ENCODE measurements at places on chromosomes 1 and 21.

DNA sequence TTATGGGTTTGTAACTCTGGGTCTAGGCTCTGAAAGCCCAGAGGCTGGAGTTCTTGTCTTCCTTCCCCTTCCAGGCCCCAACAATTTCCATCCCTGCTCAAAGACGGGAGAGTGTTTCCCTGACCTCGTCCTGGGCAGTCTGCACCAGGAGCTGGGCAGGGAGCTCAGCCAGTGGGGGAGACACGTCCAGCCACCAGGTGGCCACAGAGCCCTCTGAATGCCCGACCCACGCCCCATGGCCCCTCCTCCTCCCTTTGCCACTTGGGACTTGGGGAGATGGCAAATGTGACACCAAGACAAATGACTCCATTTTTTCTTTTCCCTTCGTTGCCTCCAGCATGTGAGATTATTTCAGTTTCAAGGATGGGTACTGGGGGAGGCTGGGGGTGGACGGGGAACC is 159.9 kb upstream of the AJAP1 start:
- no peak for DNase-seq

GRCh38 chr1:117846674-117847425 is 82.6 kb downstream of the GDAP2 start:
- no peak for DNase-seq

DNA sequence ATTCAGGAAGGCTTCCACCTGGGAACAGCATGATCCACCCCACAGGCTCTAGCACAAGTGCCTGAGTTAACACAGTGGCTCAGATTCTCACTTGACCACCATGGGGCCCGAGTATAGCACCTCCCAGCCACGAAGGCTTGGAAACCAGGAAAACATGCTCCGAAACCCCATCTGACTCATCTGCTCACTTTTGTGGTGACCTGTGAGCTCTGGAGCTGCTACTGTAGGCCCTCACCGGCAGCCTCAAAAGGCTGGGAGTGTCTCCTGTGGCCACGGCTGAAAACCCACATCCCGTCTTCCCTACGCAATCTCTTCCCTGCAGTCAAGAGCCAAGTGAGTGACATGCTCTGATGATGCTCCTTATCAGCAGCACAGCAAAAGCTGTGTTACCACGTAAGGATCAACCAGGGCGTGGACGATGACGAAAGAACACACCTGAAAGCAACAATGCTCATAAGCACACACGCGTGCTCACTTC is 81.4 kb downstream of the TGFBR3 start:
- no peak for DNase-seq

DNA sequence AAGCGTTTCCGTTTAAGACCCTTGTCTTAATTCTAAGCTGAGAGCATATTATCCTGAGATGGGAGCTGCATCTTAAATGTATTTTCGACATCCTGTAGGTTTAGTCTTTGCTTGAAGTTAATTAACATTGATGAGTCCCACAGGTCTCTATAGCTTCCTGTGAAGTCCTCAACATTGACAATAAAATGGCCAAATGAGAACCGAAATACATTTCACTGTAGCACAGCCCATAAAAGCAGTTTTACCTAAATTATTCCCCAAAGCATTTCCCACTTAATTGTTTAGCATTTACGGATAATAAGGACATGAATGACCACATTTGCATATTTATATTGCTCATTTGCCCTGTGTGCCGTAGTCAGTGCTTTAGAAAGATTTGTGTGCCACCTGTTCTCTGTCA is 116.4 kb downstream of the CRB1 start:
- no peak for DNase-seq

DNA sequence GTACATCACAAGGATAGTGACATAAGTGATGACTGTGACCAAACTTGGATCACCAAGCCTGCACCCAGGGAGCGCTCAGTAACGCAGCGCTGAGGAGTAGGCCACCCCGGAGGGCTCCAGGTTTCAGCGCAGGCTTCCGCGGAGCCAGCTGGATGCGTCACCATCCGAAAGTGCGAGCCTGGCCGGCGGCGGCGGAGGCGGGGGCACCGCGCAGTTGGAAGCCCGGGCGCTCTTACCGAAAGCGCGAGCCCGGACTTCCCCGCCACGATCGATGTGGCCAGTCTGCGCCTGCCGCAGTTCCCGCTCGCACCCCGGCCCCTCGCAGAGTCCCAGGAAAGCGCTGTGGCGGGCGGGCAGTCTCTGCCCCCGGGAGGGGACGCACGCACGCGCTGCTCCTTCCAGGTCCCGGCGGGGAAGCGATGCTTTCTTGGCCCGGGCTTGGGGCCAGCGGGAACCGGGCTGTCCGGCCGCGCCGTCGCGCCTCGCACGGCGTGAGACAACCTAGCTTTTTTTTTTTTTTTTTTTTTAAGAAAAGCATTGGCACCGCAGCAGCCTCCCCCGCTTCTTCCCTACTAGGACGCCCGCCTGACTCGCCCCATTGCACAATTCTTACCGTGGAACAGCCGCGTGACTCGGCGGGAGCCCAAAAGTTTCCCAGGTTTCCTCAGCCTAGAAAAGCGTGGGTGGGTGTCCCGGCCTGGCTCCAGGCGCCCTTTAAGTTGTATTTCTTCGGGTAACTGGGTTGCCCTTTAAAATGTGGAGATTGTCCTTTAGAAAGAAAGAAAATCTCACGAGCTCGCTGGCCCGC is 36.4 kb upstream of the JAK1 start:
- peak; percentile 46 for DNase-seq

- DNase-seq: no peak
Measured at GRCh38 chr21:42463861-42464515, 32.0 kb downstream of the RSPH1 start.

GRCh38 chr1:43757343-43758053 is 50.2 kb downstream of the ST3GAL3 start:
- no peak for DNase-seq

GRCh38 chr1:201499795-201500669 is 6.9 kb downstream of the CSRP1 start:
- DNase-seq: no peak

DNA sequence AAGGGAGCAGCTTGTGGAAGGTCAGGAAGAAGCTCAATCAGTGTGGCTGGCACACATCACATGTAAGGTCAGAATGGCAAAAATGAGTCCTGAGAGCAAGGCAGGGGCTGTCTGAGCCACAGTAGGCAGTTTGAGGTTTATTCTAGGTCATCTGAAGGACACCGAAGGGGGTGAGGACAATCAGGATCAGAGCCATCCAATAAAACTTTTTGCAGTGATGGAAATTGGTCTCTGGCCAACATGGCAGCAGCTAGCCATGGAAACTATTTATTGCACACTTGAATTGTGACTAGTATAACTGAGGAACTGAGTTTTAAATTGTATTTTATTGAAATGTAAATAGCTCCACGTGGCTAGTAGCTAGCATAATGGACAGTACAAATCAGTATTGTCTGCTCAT is 97.0 kb upstream of the CACNA1E start:
- no peak for DNase-seq

DNA sequence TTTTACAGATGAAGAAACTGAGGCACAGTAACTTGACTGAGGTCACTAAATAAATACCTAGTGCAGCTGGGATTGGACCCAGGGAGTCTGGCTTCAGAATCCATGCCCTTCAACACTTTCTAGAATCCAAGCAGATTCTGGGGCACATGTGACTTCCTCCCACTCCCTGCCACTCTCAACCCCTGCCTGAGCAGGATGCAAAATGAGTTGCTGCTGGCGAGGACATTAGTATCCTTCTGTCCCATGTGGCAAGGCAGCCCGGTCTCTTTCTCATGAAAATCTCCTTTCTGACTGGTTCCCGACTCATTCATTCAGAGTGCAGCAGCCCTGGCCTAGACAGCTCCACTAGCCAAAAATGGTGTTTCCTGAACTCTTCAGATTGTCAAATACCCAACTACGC is 28.4 kb downstream of the TNNT2 start:
- no peak for DNase-seq

- no peak for DNase-seq
Measured at GRCh38 chr1:67224856-67225255, 58.6 kb downstream of the IL23R start.

GRCh38 chr21:27532076-27532475 is 565.2 kb upstream of the ADAMTS5 start:
- DNase-seq: no peak

- DNase-seq: no peak
Measured at GRCh38 chr1:39833621-39834385, 45.1 kb upstream of the BMP8B start.

DNA sequence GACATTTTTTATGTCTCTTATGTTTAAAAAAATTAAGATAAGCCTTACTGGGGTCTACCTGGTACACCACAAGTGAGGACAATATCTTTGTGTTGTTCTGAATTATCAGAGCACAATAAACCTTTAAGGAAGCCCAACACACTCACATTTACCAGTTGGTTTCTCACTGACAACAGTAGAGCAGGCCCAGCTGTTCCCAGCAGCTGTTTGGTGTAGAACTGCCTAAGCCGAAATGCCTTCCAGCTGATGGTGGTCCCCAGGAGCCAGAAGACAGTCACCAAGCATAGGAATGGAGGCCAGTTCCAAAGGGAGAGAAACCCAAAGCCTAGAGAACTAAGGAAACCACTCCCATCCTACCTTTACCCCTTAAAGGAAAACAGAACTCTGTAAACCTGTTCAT is 428.6 kb upstream of the CAMK1G start:
- no peak for DNase-seq

- DNase-seq: peak; percentile 57
Measured at GRCh38 chr21:45102391-45102932, 28.1 kb downstream of the ADARB1 start.

- no peak for DNase-seq
Measured at GRCh38 chr1:207060596-207060995, 7.5 kb downstream of the PFKFB2 start.

GRCh38 chr1:201324821-201325677 is 41.7 kb downstream of the PKP1 start:
- no peak for DNase-seq

DNA sequence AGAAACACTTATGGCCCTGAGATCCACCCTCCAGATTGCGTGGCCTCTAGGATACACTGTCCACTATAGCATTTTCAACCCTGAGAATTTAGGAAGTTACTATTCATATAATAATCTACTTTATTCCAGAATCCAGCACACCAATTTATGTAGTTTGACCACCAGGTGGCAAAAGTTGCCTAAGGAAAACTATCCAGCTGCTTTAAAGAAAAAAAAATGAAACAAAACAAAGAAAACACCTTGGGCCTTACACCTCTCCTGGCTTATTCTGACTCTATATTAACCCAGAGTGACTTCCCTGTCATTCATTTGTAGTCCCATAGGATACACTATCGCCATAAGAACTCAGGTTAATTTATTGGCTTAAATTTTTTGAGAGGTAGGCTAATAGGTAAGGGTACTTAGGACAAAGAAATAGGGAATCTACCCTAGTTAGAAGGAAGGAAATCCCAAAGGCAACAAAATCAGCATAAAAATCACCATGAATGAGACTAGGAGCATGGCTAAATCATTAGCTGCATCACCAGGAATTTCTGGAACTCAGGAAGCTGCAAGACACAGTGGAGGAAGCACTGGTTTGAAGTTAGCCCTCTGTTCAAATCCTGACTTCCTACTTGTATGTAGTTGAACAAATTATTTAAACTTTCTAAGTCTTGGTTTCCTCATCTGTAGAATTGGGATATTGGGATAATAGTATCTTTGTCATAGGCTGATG is 107.5 kb downstream of the SPAG17 start:
- DNase-seq: no peak

DNA sequence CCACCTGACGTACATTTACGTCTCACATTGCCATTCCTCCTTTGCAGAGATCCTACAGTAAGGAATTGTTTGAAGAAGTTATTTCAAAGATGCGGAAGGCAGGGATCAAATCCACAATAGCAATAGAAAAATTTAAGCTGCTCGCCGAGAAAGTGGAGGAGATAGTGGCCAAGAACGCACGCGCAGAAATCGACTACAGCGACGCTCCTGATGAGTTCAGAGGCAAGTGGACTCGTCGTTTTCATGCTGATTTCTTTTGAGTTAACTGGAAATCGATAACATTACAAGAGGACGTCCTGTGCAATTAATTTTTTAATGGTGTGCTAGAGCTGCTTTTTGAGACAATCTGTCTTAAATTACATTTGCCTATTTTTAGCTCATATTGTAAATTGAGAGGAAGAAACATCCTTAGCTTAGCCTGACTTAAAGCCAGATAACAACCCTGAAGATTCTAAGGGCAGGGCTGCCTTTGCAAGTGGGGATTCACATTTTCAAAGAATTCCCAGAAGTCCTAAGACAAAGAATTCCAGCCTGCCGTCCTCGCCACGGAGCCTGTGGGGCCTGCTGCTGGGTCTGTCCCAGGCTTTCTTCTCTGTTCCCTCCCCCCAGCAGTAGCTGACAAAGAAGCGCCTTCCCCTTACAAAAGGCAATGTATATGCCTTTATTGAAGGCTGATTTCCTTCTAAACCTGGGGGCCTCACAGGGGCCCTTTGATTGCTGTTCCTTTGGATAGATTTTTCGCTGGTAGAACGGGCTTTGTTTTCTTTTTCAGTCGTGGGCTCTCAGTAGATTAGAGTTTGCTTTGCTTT is 31.6 kb upstream of the KIF1B start:
- no peak for DNase-seq

GRCh38 chr21:41510500-41510899 is 2.5 kb upstream of the TMPRSS2 start:
- no peak for DNase-seq

DNA sequence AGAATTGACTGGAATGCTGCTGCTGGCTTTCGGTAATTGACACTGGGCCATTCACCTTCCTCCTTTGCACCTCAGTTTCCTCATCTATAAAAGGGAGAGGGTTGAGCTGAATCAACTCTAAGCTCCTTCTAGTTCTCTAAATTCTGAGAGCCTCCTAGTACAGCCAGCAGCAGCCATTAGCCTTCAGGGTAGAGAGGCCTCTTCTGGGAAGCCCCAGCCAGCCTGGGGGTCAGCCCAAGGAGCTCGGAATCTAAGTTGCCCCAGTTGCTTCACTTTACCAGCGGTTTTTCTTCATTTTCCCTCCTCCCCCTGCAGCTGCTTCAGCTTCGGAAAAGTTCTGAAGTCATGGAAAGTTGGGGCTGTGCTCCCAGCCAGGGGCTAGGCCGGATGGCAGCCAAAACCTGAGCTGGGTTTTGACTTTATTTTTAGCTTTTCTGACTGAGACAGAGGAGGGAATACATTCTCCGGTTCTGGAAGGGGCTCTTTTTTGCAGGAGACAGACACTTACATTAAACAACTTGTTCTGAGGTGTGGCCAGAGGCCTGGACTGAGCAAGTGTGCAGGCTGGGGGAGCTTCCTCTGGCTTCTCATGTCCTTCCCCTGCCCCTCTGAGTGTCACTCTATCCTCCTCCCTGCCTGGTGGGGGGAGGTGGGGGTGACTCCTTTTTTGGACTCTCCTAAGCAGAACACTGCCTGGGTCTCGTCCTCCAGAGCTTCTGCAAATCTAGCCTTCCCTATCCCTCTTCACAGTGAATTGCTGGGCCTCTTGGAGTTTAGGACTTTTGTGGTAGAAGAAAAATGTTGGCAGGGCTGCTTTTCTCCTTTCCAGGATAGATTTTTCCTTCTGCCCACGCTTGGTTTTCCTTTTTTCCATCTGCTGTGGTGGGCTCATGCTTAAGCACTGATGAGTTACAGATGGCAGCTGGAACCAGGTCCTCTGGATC is 14.4 kb downstream of the LMNA start:
- DNase-seq: no peak

GRCh38 chr21:43805275-43805800 is 16.0 kb downstream of the RRP1 start:
- no peak for DNase-seq

GRCh38 chr1:175191659-175192058 is 917 bp downstream of the KIAA0040 start:
- no peak for DNase-seq

All from NCI-H460 (cell line).